Activated CD8-positive, alpha-beta T cell treated with anti-CD3 and anti-CD28 coated beads, Interleukin-2, amount 10 ng/mL, durations not matched to agents 7 days and 5 days (primary cell): ENCODE measurements at places on chromosomes 1 and 21.

DNA sequence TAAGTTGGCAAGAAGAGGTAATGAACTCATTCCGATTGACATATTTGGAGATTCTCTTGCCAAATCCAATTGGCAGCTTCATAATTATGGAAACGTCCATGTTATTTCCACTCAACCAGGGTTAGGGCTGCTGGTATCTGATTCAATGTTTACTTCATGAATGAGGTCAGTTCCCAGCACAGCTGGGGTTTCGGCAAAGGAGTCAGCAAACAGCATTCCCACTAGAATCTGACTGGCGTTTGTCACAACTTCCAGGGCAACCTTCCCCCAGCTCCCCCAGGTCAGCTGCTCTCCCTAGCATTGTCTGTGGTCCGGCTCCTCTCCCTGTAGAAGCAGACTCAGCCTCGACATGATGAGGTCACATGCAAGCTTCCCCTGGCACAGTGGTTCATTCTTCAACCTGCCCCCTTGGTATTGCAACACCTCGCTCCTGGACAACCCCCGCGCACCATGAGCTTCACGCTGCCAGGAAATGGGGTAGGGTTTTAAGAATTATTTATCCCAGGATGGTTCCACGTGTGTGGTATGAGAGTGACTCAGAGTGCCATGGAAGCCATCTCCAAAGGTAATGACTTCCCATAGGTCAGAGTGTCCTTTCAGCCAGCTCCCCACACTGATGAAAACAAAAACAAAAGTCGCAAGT lies 100.7 kb upstream of the SLC25A33 start:
- no peak for DNase-seq

- no peak for DNase-seq
Measured at GRCh38 chr1:54559111-54559548, 11.1 kb downstream of the ACOT11 start.

- DNase-seq: no peak
Measured at GRCh38 chr1:1293263-1294249, 13.3 kb downstream of the SCNN1D start.

DNA sequence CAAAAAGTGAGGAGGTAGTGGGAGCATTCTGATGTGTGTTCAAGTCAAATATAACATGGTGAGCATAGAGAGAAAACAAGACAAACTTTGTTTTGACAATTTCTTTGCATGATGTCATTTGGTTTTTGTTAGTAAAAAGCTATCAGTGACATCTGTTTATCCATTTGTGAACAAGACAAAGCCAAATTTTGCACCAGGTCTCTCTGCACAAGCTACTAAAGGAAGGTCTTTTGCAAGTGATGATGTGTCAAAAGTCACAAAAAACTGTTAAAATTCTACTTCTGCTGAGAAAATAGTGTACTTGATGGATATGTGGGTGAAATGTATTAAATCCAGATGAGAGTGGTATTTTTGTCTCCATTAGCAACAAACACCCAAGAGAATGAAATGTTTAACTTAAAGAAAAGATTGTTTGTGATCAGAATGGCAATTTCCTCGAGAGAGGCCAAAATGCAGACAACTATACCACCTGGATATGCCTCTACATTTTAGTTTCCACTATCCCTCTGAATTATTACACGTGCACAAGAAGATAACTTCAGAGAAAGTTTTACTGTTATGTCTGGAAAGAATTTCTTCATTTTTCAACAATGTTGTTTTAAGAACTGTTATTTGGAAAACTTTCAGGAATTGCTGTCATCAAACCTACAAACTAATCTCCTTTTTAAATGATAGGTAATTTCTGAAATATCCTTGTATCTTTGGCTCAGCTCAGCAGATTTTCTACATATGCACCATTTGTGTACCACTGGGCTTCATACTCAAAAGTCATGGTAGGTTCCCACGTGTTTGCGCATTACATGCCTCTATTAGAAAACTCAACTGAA lies 807.4 kb upstream of the ADGRL2 start:
- DNase-seq: no peak

DNA sequence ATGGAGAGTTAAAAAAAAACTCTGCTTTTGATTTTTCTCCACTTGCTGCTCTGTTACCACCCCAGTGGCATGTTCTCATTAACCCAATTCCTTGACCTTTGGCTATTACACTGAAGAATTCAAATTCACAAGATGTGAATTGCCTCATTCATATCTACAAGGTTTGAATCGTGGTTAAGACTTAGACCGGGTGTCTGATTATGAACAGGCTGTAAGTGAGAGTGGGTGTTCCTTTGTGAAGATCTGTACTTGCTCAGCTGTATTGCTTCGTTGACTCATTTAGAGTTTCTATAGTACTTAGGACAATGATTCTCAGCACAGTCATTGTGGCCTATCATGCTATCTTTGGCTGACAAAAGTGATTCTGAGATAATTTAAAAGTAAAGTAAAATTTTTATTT lies 36.4 kb downstream of the DNM3 start:
- no peak for DNase-seq

DNA sequence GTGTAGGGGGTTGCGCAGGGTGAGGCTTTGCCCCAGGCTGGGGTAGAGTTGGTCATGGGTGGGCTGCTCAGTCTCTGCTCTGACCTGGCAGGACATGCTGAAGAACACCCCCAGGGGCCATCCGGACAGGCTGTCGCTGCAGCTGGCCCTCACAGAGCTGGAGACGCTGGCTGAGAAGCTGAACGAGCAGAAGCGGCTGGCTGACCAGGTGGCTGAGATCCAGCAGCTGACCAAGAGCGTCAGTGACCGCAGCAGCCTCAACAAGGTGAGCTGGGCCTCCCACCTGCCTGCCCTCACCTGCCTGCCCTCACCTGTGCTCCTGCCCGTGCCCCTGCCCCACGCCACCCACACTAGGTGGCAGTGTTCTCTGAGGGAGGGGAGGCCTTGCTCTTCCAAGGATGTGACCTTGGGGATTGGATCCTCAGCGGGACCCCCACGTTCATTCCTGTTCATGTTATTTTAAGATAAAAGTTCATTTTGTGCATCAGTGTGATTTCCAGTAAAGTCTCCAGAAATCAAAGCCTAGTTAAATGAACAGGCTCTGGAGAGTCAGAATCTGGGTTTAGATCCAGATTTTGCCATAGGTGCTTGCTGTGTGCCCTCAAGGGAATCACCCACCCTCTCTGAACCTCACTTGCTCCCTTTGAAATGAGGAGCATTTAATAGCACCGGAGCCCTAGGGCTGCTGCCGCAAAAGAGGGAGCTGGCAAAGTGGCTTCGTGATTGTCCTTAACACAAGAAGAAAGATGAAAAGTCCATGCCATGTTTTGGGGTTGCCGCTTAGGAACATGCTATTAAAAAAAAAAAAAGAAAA lies 87.9 kb downstream of the ARHGEF10L start:
- DNase-seq: no peak

- DNase-seq: no peak
Measured at GRCh38 chr1:47351305-47351704, 17.7 kb downstream of the CMPK1 start.

DNA sequence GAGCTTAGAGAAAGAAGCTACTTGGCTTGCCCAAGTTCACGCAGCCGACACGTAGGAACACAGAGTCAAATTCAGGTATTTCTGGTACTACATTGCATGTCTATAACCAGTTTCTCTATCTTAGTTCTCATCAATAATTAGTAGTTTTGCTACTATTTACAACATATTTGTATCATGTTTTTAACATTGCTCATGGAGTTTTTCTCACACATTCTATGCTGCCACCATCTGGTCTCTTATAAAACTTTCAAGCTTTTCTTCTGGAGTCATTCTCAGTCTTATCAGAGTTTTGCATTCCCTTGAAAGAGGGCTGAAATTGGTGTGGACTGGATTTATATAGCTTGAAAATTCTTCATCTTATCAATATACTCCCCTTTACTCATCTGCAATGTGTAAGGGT lies 118.8 kb upstream of the PALMD start:
- DNase-seq: no peak

GRCh38 chr1:198861636-198862035 lies 222.8 kb downstream of the PTPRC start:
- no peak for DNase-seq

DNA sequence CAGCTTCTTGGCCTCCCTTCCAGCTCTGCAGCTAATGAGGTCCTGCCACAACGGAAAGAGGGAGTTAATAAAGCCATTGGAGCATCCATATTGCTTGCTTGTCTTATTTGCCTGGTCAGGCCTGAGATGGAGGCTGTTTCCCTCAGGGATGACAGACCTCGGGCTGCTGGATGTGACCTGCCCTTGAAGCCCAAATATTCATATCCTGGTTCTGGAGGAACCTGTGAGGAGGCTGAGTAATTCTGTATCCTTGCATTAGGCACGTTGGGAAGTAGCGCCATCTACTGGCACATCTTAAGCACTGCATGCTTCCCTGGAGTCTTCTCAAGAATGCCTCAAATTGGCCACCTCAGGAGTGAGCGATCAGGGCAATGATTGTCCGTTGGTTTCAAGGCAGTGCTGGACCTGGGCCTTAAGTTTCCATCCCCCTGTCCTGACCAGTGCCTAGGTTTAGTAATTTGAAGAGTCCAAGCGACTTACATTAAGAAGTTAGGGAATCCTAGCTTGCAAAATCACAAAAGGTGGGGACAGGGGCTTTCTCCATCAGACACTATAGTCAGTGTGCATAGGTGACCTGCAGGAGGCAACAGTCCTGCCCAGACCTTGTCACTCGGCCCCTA lies 13.8 kb upstream of the NASP start:
- DNase-seq: peak; percentile 83

- no peak for DNase-seq
Measured at GRCh38 chr21:42149656-42150473, 69.1 kb upstream of the ABCG1 start.

DNA sequence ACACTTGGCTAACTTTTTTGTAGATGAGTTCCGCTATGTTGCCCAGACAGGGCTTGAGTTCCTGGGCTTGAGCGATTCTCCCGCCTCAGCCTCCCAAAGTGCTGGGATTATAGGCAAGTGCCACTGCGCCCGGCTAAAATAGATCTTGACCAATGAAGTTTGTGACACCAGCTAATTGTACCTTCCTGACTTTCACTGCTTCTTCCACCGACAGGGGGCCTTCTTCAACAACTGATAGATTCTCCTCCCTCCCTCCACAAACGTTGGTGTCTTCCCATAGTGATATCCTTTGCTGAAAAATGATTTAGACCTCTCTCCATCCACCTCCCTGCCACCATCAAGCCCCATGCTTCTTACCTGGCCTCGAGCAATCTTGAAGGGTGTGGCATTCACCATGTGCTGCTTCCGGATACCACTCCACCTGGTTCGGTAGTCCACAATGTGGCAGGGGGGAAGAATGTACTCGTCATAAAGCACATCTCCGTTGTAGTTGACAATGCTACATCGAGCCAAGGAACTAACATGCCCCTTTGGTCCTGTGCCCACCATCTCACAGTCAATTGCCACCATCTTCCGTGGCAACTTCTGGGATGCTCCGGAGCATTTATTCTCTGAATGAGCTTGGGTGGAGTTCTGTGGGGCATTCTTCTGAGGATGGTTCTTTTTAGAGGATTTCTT lies 1.6 kb upstream of the METTL25B start:
- DNase-seq: peak; percentile 77

DNA sequence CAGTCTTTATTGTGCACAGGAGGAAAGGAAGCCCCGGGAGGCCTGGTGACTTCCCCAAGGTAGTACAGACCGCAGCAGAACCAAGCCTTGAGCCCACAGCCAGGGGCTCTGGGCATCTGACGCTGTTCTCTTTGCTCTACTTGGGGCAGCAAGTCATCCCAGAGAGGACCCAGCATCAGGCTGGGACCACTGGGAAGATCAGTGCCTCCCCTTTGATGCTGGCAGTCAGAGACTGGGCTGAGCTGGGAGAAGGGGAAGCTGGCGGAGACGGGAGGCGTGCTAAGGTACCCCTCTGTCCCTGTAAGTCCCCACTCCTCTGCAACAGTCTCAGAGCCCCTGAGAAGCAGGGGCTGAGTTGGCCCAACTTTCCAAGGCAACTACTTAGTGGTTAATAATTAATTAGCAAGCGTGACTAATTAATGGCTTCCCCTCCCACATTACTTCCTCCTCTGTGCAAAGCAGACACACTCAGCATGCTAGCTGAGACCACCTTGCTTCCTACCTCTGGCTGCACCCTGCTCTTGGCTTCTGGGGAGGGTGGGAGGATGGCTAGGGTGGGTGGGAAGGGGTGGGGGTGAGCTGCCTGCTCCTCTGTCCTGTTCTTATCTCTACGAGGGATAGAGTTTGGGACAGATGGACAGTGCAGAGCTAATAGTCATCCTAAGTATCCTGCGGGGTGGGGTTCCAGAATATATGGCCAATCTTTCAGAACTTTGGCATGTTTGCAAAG lies 1.3 kb downstream of the INAVA start:
- DNase-seq: no peak

- DNase-seq: no peak
Measured at GRCh38 chr21:42031816-42032215, 21.7 kb upstream of the ZBTB21 start.

DNA sequence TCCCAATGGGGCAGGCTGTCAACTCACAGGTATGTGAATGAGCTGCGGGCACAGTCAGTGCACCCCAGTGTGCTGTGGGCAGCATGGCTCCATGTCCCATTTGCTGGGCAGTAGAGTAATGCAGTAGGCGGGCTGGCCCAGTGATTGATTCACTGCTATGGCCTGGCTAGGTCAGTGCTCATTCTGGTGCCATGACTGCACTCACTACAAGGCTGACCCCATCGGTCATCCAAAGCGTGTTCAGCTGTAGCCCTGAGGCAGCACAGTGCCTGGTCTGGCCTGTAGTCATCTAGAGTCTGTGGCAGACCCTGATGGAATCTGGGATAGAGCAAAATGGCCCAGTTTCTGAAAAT lies 7.4 kb downstream of the HYI start:
- no peak for DNase-seq

DNA sequence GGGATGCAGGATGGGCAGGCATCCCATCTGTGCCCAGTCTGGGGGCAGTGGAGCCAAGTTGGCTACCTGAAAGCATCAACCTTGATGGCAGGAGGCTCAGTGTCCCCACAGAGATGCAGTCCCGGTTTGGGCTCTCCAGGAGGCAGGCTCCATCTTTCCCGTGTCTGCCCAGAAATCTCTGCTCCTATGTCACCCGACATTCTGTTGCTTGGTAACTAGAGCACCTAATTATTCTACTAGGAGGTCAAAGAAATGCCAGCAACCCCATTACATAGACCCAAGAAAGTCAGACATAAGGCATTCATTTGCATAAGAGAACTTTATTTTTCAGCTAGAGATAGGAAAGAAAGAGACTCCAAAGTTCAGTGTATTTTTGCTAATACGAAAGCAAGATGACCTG lies 100.3 kb upstream of the BACE2 start:
- DNase-seq: no peak

DNA sequence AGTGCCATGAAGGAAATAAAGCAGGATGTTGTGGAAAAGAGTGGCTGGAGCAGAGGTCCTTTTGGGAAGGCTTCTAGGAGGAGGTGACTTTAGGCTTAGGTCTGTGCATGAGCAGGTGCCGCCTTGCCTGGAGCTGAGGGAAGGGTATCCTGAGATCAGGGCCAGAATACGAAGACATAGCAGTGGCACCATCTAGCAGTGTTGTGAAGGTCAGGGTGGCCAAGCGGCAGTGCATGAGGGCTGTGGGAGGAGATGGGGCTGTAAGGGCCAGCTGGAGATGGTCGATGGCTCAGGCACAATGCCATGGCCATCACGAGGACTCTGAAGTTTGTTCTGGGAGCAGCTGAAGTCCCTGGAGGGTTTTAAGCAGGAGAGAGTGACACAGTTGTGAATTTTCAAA lies 219.5 kb downstream of the PTPRU start:
- DNase-seq: no peak
